ENCODE measurements at places on chromosomes 6 and 20.

- DNase-seq = no peak
Measured at GRCh38 chr20:24863356-24863755, 85.7 kb upstream of the CST7 start.

DNA sequence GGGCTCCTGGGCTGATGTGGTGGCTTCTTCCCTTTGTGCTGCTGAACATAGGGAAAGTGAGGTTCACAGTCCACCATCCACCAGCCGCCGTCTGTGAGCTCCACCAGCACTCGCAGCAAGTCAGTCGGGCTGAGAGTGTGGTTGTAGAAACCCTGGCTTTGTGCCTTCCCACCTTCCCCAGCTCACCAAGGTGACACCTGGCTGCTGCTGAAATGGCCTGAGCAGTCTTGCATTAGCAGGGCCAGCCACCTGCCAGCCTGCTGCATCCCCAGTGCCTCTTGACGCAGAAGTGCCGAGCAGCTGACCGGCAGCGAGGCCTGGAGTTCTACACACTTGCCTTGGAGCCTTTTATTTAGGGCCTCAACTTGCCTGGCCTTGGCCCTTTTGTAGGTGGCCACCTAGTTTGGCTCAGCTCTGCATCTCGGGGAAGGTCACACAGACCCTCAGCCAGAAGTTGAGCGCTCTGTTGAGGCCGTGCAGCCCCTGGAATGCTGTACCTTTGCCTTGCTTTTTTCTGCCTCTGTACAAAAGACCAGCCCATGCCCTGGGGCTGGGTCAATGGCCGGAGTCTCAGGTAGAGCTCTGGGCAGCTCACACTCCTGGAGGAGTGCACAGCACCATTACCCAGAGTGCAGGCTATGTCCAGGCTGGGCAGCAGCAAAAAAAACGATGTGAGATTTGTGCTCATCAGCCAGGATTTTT is 76.5 kb downstream of the PTPN1 start:
- no peak for DNase-seq

- peak; percentile 67 for DNase-seq
Measured at GRCh38 chr20:32539817-32540675, 45.1 kb downstream of the NOL4L start.

GRCh38 chr6:149313070-149313469 is 4.4 kb upstream of the TAB2 start:
- no peak for DNase-seq

DNA sequence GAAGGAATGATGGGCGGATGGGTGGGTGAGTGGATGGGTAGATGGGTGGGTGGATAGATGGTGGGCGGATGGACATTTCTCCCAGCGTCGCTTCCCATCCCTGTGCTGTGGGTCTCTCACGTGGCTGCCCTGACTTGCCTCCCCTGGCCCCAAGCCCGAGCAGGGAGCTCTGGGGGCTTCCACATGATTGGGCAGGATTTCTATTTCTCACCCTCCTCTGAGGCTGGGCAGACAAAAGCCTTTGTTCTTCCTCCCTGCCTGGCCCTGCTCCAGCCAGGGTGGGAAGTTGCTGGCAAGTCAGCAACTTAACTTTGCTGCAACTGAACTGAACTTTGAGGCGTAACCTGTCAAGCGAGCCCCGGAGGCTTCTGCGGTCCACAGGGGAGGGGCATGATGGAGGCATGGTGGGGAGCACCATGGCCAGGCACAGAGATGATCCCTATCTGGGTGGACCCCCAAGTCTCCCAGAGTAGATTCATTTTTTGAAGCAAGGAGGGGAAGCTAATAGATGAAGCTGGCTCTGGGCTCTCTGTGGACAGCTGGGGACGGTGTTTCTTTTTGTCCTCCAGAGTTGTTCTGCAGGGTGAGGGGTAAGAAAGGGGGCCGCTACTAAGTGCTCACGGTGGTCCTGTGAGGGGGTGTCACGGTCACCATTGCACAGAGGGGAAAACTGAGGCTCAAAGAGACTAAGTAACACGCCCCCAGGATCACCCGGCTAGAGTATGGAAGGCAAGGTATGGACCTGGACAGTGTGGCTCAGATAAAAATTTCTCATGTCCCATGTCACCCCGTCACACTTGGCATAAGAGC is 140.1 kb downstream of the CEBPB start:
- no peak for DNase-seq

- no peak for DNase-seq
Measured at GRCh38 chr6:7691021-7691420, 34.9 kb upstream of the BMP6 start.

Measured in CD4-positive, alpha-beta T cell treated with Interferon gamma for 1 hour (primary cell).